ENCODE measurements at places on chromosomes 12 and 14.

- no peak for DNase-seq
These were observed 192.6 kb upstream of the HMGA2 start for GRCh38 chr12:65631621-65632111.

DNA sequence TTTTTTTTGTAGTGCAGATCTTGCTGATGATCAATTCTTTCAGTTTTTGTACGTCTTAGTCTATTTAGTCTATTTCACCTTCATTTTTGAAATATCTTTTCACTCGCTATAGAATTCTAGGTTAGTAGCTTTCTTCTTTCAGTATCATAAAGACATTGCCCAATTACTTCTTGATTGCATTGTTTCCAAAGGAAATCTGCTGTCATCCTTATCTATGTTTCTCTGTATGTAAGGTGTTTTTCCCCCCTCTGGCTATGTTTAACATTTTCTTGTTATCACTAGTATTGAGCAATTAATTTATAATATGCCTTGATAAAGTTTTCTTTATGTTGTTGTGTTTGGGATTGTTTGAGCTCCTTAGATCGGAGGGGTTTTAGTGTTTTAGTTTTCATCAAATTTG, 171.9 kb downstream of the BMP4 start:
- DNase-seq, result no peak

GRCh38 chr12:50090391-50090790, 5.2 kb downstream of the SMARCD1 start:
- no peak for DNase-seq

- DNase-seq, result no peak
These were observed 62.6 kb downstream of the PLXNC1 start for GRCh38 chr12:94211021-94211420.

DNA sequence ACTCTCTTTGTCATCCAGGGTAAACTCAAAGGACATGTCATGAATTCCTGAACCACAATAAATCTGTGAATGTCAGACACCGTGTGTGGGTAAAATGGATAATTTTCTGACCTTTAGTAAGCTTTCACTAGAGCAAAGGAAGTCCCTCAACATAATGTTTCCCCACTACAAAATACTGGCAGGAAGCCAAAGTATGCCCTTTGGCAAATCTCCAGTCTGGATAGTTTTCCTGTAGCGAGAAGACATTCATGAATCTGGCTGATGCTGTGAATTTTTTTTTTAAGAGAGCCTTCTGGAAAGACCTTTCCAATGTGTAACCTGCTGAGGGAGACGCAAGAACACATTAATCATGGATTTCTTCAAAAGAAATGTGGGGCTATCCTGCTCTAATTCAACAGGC, 389.6 kb upstream of the DDHD1 start:
- peak; percentile 29 for DNase-seq

GRCh38 chr14:73238424-73238852, 1.1 kb downstream of the PAPLN start:
- no peak for DNase-seq

DNA sequence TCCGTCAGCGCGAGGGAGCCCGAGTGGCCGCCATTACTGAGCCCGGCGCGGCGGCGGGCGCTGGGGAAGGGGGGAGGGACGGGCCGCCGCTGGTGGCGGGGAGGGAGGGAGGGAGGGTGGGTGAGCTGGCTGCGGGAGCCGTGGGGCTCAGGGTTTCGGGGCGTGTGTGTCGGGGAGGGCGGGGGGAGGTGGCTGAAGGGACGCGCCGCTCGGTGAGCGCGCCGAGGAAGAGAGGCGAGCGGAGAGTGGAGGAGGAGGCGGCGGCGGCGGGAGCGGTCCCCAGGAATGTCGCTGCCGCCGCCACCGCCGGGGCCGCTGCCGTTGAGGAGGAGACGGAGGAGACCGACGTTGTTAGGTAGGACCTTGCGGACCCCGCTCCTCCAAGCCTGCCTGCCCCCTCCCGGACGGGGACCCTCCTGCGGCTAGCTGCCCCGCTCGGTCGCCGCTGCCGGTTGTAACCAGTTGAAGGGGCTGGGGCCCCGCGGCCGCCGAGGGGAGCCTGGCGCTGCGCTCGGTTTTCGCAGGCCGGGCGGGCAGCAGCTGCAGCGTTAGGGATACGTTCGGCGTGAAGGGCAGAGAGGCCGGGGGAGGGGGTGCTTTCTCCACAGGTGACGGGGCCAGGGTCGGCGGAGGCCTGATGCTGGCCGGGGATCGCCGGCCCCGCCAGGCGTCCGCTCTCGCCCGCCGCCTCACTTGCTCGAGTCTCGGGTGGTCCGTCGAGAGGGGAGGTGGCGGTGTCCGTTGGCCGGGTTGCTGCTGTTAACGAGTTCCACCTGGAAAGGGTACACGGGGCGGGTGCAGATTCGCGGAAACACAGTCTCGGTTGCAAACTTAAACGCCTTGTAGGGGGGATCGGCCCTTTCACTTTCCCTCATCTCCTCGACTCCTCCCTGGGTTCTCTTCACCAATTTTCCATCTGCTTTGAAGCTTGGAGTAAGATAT, at the start of gene ARHGAP5:
Gene ARHGAP5, plus strand, starts transcription at position 224 of the 942 bp plus-strand sequence. CDS start 13,366 bp downstream, outside the sequence.
- peak; percentile 56 for DNase-seq

GRCh38 chr12:93025145-93026103, 96.3 kb upstream of the EEA1 start:
- DNase-seq, result no peak

- DNase-seq, result peak; percentile 42
These were observed 712 bp upstream of the FZD10 start for GRCh38 chr12:130161261-130162243.

Measured in colonic mucosa (tissue), 4 donors.